Subcutaneous preadipocyte (primary cell): ENCODE measurements at places on chromosomes 5 and 9. TPM values are rescaled to one million over a fixed set of nuclear protein-coding genes. Genes with fewer than 3 reads are reported as not detected.

Gene PDE6A
- total RNA-seq: not detected in 2 replicates

Gene SPOCK1
- 17.0 and 48.9 TPM in 2 replicates for total RNA-seq

Gene FOXD4L5
- not detected in 2 replicates for total RNA-seq

Gene SOHLH1
- total RNA-seq: not detected in 2 replicates

Gene MAMDC2
- 1.4 and 1.8 TPM in 2 replicates for total RNA-seq

Gene ZNF608
- 11.5 and 13.2 TPM in 2 replicates for total RNA-seq
